ENCODE measurements at places on chromosomes 7 and 10.

GRCh38 chr7:103764901-103765300, 224.6 kb downstream of the RELN start:
- no peak for DNase-seq

DNA sequence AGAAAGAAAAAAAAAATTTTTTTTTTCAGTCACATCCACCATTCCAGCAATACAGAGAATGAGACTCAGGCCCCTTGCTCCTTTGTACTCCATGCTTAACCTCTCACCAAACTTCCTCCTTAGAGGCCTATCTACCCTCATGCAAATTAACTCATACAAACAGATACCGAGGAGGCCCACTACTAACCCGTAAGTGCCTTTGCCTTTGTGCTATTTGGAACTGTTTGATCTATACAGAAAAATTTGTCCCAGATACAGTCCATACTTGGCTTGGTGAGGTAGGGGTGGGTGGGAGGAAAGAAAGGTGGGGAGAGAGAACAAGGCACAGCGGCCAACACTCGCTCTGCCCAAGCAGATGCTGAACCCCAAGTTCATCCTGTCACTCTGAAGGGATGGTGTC, 87.8 kb upstream of the DUSP5 start:
- DNase-seq, result no peak

DNA sequence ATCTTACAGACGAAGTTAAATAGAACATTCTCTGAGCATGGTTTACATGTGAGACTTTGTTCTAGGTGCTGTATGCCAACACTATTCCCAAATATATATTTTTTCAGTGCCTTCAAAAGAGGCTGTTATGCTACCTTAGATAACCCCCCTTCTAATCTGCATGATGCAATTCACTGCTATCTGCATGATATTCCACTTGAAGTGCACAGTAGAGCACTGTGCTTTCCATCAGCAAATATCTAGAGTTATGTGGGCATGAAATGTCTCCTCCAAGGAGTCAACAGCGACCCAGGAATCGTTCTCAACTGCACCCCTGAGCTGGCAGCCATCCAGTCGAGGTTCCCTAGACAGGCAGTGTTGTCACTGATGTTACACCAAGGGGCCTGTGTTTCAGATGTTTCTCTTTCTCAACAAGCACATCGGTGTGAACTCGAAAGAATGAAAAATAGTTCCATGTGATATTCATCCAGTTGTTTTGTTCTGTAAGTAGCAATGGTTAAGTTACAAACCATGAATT, 88.3 kb downstream of the PDE1C start:
- DNase-seq, result no peak

DNA sequence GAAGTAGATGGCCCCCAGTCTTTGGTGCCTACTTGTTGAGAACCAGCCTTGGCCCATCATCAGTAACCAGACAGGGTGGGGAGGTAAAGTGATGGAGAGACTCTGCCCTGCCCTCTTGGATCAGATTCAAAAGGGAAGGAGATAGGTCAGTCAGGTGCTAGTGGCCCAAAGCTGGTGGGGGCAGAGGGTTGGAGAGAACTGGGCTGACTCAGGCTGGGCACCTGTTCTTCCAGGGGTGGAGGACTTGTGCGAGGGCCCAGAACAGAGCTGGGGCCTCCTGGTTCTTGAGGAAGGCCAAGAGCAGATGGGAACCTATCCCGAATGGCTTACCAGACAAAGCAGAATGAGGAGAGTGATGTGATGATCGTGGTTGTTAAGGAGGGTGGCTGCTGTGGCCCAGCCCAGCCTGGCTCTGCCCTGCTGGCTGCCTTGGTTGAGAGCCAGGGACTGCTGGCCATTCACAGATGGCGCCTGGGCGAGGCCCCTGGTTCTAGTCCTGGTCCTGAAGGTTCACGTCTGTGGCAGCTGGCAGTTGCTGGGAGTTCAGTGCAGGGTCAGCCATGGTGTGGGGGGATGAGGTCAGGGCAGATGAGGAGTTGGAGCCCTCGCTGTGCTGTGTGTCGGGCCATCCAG, 36.6 kb downstream of the PALD1 start:
- DNase-seq, result no peak

GRCh38 chr7:37833107-37833817, 15.1 kb upstream of the NME8 start:
- peak; percentile 35 for DNase-seq

DNA sequence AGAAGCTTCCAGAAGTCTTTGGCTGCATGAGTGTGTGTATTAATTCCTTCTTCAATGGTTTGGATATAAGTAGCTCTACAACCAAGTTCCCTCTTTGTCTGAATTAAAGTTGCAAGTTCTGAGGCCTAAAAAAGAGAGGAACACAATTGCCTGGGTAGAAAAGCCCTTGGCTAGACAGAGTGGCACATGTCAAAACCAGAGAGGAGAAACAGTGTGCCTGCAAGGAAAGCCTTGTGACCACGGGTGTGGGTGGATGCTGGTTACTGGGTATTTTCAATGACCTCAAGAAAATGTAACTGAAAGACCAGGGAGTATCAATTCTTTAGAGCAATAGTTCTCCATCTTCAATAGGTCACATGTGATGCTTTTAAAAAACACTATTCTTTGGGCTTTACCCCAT, 148.3 kb downstream of the SVIL start:
- DNase-seq, result no peak

DNA sequence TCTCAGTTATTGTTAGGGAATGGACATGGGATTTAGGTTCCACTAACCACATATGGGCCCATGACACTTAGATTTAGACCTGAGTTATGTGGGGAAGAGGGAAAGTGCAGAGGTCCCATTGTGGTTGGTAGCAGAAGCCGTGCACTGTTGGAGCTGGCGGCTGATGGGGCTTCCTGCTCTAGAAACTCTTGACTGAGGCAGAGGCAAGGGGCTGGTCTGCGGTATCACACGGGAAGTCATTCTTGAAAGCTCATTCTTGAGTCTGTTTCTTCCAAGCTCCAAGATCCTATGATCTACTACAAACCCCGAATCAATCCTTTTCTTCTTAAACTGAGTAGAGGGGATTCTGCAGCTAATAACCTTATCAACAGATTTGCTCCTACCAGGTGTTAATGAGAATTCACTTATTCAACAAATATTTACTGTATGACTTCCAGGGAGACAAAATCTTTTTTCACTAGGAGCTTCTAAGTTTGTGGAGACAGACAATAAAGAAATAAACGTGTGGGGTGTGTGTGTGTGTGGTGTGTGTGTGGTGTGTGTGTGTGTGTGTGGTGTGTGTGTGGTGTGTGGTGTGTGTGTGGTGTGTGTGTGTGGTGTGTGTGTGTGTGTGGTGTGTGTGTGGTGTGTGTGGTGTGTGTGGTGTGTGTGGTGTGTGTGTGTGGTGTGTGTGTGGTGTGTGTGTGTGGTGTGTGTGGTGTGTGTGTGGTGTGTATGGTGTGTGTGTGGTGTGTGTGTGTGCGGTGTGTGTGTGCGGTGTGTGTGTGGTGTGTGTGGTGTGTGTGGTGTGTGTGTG, 57.1 kb downstream of the AOC1 start:
- no peak for DNase-seq

Data from IMR-90 (cell line).